ENCODE measurements at places on chromosomes 2 and 18.

- peak; percentile 50 for DNase-seq
Measured at GRCh38 chr2:221571551-221572218, 419 bp downstream of the EPHA4 start.

- no peak for DNase-seq
Measured at GRCh38 chr2:45950606-45951005, 299.1 kb downstream of the PRKCE start.

DNA sequence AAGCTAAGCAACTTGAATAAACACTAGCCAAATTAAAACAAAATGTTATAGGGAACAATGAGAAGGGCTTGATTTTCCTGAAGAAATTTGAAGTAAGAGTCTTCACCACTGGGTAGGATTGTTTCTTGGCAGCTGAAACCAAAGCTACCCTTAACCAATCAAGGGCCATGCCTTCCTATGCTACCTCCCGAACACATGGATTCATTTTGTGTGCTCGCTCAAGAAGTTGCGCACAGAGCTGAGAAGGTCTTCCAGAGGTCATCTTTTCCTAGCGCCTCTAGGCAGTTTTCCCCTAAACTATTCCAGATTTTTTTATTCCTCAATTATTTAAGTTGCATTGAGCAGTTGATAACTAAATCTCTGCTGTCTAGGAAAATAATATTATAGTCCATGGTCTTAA lies 264.6 kb downstream of the RBM43 start:
- DNase-seq, result no peak

- DNase-seq, result no peak
Measured at GRCh38 chr2:3282056-3282998, 95.3 kb downstream of the EIPR1 start.

GRCh38 chr2:154452471-154452870 lies 246.0 kb upstream of the KCNJ3 start:
- no peak for DNase-seq

- DNase-seq, result no peak
Measured at GRCh38 chr2:101249826-101250225, 2.9 kb upstream of the CNOT11 start.

GRCh38 chr2:32474381-32474780 lies 117.6 kb downstream of the BIRC6 start:
- no peak for DNase-seq

- no peak for DNase-seq
Measured at GRCh38 chr2:9967053-9967775, 15.7 kb downstream of the GRHL1 start.

DNA sequence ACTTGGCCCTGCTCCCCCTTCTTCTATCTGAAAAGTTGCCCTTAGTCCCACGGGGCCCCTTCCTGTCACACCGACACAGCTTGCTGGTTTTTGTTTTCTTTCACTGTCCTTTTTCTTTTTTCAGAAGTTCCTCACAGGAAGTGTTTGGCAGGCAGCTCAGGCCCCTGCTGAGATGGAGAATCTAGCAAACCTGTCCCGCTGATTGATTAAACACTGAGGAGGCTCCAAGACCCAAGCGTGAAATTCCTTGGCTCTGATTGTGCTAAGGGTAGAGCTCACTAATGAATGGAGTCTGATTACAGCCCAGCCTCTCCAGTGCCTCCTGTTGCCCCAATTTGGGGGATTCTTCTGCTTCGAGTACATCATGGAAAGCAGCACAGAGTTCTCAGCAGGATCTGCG lies 365.9 kb upstream of the MEX3C start:
- DNase-seq, result no peak

GRCh38 chr2:39706945-39707344 lies 41.2 kb downstream of the TMEM178A start:
- DNase-seq, result no peak

GRCh38 chr2:100954044-100954420 lies 48.1 kb upstream of the RPL31 start:
- no peak for DNase-seq

DNA sequence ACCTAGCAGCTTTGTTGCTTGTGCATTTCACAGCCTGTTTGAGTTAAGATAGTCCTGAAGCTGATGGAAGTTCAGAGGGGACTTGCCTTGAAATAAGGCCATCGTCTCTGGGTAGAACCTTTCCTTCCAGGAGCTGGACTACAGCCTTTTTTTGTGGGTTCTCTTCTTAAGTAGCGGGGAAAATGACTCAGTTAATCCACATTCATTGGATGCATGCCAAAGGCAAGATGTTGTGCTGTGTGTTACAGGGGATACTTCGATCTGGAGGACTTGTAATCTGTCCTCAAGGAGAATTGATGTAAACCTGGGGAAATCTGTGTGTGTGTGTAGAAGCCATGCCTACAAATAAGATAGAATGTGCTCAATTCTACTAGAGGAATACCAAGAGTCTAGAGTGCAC lies 46.8 kb downstream of the RPIA start:
- DNase-seq, result no peak

DNA sequence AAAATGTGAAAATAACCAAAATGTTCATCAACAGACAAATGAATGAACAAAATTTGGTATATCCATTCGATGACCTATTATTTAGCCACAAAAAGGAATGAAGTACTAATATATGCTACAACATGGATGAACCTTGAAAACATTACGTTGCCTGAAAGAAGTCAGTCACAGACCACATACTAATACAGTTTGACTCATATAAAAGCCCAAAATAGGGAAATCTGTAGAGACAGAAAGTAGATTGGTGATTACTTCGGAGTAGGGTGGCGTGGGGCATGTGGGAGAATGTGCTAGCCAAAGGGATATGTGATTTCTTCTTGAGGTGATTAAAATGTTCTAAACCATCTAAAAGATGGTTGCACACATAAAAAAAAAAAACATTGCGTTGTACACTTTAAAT lies 44.2 kb upstream of the PPM1B start:
- DNase-seq, result no peak

GRCh38 chr18:7958081-7958896 lies 391.2 kb downstream of the PTPRM start:
- DNase-seq, result no peak

GRCh38 chr2:36582538-36582937 lies 15.4 kb downstream of the FEZ2 start:
- DNase-seq, result no peak

All from D341Med (cell line).